ENCODE measurements at places on chromosomes 4 and X. TPM values are rescaled to one million over a fixed set of nuclear protein-coding genes. Genes with fewer than 3 reads are reported as not detected.

Gene ZIC3
- not detected for total RNA-seq

Gene IL13RA2
- total RNA-seq = not detected

Gene BMP3
- total RNA-seq = not detected

Gene CTAG1A
- total RNA-seq = not detected

Gene PNMA5
- total RNA-seq = 0.09 TPM

Gene ODAPH
- 0.86 TPM for total RNA-seq

Gene ARSJ
- not detected for total RNA-seq

Gene AP1S2
- total RNA-seq = 39.8 TPM

Gene IL1RAPL1
- total RNA-seq = not detected

Gene SNCA
- 4.6 TPM for total RNA-seq

Gene LEF1
- total RNA-seq = 173 TPM

Gene NWD2
- not detected for total RNA-seq

Gene HHIP
- total RNA-seq = not detected

Gene UGT8
- not detected for total RNA-seq

Gene AKAP4
- total RNA-seq = not detected

Gene GAGE12E
- not detected for total RNA-seq

Gene PNMA3
- total RNA-seq = 2.6 TPM

Gene SH3D19
- not detected for total RNA-seq

Gene H2BW2
- total RNA-seq = not detected

Gene CCSER1
- not detected for total RNA-seq

Gene SPANXB1
- total RNA-seq = not detected

Gene EXOC1
- 29.9 TPM for total RNA-seq

Gene PASD1
- not detected for total RNA-seq

Gene RXFP1
- total RNA-seq = not detected

Gene NSUN7
- total RNA-seq = not detected

Gene CLTRN
- 0.16 TPM for total RNA-seq

Gene TRIM61
- total RNA-seq = 3.6 TPM

Gene EIF1AX
- total RNA-seq = 63.4 TPM

Gene KCND1
- 4.0 TPM for total RNA-seq

Gene MAP7D3
- total RNA-seq = 20.0 TPM
